SK-N-DZ (cell line): ENCODE measurements at places on chromosomes 2 and 18.

DNA sequence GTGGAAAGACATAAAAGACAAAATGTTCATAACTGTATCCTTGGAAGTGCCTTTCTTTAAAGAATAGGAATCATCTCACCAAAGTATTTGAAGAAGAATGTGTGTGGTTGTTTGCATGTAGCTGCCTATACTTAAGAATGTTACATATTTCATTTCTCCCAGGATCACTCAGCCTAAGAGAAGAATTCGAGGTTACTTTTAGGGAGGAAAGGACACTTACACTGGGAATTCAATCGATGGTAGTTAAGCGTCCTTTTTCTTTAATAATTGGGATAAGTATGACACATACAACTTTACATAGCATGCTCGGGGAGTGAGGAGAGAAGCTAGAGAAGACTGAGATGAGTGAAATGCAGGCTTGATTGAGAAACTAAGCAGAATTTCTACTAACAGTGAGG is 22.0 kb upstream of the CYP1B1 start:
- no peak for DNase-seq

DNA sequence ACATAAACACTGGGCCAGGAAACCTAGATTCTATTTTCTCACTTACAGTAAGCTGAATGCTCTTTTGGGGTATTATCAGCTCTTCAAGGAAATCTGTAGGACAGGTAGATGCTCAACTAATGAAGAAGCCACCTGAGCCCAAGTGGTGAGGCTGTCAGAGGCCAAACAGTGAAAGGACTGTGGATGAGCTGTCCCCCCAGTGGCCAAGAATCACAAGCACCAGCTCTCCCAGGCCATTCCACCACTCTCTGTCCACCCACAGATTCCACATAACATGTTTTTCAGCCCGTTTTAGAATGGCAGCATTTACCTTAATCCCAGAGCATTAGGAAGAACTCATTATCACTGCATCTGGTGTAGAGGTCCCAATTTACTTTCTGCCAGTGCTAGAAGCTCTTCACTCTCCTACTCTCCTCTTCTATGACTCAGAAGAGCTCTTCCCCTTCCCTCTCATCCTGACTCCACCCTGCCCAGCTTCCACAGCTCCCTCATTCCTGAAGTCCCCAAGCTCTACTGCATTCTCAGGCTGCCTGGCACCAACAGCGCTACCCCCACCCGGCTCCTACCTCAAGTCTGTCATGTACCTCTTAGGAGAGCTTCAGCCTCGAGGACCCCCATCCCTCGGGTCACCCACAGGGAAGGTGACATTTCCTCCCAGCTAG is 43.8 kb upstream of the GORASP2 start:
- no peak for DNase-seq

- no peak for DNase-seq
These were observed 69.0 kb downstream of the POLR1A start for GRCh38 chr2:86036669-86037138.

- DNase-seq: no peak
These were observed 241.2 kb upstream of the HS6ST1 start for GRCh38 chr2:128559533-128560515.

DNA sequence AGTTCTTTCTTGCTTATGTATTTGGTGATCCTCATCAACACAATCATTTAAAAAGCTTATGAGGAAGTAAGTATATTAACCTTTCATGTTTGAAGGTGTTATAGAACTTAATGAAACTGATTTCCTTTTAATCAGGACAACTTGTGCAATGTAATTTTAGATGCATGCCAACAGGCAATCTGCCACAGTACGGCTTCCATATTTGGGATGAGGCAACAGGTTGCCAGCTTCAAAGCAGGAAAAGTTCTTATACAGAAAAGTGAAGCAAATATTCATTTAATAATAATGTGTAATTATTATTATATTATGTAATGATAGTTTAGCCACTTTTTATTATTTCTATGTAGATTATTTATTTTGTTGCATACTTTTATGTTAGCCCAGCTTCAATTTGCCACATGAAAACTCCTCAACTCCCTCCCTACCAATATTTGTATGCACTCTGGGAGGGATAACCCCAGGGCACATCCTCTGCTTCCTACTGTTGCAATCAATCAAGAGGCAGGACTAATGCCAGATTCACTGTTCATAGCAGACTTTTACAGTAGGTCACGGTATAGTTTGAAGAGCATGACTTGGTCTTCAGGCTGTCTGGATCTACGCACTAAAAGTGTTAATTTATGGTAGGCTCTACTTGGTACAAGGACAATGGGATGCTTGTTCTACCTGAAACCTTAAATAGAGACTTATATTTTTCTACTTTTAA is 277.2 kb downstream of the AGPS start:
- DNase-seq: no peak

GRCh38 chr2:161677634-161678033 is 53.4 kb downstream of the SLC4A10 start:
- DNase-seq: no peak
